ENCODE measurements at places on chromosomes 3 and 15. TPM values are rescaled to one million over a fixed set of nuclear protein-coding genes. Genes with fewer than 3 reads are reported as not detected.

- no peak for DNase-seq
Observed at GRCh38 chr3:195559723-195560409, 16.7 kb upstream of the PPP1R2 start.

GRCh38 chr3:134627831-134628230, 23.0 kb downstream of the KY start:
- DNase-seq, result no peak

DNA sequence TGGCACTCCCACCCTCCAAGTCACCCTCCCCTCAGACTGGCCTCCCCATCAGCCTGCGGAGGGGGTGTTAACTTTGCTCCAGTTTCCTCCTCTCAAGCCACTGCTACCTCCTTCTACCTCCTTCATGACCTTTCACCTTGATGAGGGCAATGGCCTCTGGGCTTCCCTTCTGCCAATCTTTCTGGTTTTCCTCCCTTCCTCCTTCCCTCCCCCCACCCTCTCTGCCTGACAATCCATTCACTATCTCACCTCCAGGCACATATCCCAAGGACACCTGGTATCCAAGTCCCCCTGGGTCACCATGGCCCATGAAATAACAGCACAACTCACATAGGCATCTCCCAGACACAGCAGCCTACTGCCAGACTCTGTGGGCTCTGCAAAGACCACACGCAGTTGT, 80.0 kb downstream of the WWTR1 start:
- DNase-seq, result no peak

DNA sequence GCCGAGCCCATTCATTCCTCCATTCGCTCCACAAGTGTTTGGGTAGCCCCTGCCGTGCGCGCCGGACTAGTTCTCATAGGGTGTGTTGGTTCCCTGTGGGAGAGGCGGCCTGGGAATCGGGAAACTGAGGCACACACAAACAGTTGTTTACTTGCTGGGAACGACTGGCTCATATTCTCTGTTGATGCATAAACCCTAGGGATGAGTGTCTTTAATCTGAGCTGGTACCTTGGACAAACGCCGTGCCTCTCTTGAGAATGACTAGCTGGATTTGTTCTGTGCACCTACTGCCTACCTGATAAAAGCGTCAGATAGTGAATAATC, 737 bp downstream of the DNAJA4 start:
- DNase-seq, result no peak

DNA sequence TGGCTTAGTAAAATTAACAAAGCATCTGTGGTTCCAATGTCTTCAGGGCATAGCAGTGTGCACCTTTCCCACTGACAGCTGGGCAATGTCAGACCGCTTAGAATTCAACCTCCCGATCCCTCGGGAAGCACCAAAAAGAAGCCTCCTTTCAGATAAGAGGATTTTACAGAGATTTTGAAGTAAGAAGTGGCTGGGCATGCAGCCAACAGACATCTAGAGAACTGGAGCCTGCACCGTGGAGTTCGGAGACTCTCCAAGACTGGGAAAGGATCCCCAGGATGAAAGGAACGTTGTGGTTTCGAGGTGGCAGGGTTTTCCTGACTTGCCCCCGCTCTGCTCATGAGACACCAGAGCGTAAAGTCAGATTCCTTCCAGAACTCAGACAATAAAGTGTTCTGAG, 5.3 kb downstream of the FAM174B start:
- no peak for DNase-seq

DNA sequence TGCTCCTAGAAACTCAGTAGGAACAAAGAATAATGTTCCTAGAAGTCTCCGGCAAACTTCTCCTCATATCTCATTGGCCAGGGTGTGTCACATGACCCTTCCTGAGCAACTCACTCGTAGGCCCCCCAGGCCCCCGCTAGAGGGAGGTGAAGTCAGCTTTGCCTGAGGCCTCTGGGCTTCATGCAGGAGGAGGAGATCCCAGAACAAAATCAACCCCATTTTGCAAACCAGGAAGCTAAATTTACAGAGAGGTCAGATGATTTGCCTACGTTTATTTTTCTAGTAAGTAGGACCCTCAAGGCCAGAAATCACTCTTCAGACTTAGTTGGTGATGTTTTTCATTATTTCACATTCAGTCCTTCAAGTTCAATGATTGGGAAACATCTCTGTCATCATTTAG, 99.1 kb downstream of the SSR3 start:
- DNase-seq, result no peak

- DNase-seq, result no peak
Observed at GRCh38 chr3:193910886-193911738, 224.8 kb upstream of the HES1 start.

GRCh38 chr3:47890126-47890827, 87.3 kb downstream of the DHX30 start:
- no peak for DNase-seq

DNA sequence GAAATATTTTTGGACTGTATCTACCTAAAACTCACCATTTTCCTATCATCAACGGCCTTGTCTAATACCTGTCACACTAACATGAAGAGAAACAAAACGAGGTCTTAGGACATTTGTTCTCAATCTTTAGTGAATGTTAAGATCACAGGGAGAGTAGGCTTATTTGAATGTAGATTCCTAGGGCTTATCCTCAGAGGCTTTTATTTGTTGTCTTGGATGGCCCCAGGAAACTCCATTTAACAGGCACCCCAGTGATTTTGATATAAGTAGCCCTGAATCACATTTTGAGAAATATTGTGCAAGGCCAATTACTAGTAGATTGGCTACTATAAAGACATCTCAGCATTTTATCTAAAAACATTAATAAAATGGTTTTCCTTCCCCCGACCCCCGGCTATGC, 367.4 kb downstream of the GAP43 start:
- DNase-seq, result no peak

- no peak for DNase-seq
Observed at GRCh38 chr3:81579744-81580143, 181.7 kb downstream of the GBE1 start.

- DNase-seq, result no peak
Observed at GRCh38 chr3:28901018-28901417, 379.9 kb upstream of the RBMS3 start.

DNA sequence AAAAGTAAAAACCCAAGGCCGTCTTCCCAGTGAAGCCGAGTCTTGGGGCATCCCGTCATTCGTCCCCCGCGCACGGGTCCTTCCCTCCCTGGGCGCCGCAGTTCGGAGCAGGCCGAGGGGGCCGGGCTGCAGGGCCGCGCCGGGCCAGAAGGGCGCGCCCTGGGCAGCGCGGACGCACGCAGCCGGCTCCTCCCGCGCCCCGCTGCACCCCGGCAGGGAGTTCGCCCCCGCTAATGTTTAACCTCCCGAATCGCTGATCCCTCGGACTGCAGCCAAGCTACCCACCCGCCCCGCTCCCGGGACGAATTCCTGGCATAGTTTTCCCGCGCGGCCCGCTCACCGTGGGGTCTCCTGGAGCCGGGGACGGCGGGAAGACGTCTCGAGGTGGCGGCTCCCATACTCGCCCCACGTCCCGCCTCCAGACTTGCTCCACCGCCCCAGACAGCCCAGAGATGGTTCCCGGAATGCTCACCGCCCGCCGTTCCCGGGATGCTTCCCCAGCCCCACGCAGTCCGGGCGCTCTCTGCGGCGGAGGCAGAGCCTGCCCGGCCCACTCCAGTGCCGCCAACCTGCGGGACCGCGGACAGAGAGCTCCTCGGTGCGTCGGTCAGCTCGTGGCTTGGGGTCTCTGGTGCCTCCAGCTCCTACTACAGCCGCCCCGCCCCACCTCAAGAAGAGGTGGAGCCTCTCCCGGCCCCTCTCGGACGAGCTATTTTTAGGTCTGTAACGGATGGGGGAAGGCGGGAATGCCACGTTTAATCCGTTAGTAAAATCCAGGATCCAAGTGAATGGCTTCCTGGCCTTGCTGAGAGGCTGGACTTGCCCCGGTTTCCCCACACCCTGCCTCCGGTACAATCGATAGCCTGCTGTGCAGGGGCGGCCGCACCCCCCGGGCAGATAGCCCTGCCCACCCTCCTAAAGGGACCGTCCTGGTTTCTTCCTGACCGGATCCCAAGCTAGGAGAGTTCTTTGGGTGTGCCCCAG, at the start of gene DZIP1L:
TSS of gene DZIP1L (minus strand) at position 621 of the 984 bp plus-strand sequence. CDS start 11,637 bp downstream, outside the sequence.
- DNase-seq, result no peak

DNA sequence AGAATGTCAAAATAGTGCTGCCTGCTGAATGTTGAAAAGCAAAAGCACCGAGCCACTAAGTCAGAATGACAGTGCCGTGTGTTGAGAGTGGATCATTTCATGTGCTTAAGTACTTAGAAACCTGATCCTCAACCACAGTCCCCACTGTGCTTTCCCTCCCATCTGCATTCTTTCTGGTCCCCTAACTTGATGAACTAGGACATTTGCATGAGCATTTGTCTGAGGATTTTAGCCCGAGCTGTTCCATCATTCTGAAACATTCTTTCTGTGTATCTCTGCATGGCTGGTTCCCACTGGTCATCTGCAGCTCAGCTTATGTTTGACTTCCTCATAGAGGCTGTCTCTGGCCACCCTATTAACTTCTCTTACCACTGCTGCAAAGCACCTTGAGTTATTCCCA, 42.0 kb downstream of the SST start:
- DNase-seq, result no peak

The CPN2 gene
- not detected for total RNA-seq

The GOLGA8G gene
- total RNA-seq, result not detected

The ZCWPW2 gene
- total RNA-seq, result not detected

The ITGA11 gene
- total RNA-seq, result 0.95 TPM

The SERINC4 gene
- 0.32 TPM for total RNA-seq

The SCAMP5 gene
- 0.26 TPM for total RNA-seq

The TICRR gene
- total RNA-seq, result 0.14 TPM

Measured in T-cell (primary cell).